ENCODE measurements at places on chromosomes 2 and 18. TPM values are rescaled to one million over a fixed set of nuclear protein-coding genes. Genes with fewer than 3 reads are reported as not detected.

GRCh38 chr2:65435625-65436168 is 3.3 kb upstream of the SPRED2 start:
- peak; percentile 86 for DNase-seq

DNA sequence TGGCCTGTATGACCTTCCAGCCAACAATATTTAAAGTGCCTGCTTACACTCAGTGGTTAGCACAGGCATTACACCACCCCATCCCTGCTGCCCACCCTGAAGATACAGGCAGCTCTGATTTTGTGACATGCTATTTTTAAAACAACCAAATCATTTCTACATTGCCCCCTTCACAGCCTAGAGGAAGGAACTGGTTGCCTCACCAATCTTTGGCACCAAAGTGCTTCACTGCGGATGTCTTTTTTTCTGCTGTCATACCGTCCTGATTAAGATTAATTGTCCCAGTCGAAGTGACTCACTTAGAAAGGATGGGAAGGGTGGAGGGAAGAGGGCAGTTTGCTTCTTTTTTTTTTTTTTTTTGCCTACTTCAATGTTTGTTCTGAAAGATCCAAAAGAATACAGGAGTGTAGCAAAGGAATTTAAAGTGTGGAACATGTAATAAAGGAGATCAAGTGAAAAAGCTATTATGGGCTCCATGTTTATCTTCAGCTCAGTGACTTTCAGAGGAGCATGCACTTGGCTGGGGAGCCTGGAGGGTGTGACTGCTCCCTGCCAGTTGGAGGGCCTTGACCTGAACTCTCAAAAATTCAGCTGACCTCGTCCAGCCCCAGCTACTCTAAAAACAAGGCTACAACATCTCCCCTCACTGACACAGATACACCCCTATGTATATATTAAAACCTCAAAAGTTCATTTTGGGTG is 501.1 kb upstream of the TNP1 start:
- no peak for DNase-seq

- peak; percentile 57 for DNase-seq
Measured at GRCh38 chr2:29033172-29033571, 41.2 kb downstream of the PCARE start.

DNA sequence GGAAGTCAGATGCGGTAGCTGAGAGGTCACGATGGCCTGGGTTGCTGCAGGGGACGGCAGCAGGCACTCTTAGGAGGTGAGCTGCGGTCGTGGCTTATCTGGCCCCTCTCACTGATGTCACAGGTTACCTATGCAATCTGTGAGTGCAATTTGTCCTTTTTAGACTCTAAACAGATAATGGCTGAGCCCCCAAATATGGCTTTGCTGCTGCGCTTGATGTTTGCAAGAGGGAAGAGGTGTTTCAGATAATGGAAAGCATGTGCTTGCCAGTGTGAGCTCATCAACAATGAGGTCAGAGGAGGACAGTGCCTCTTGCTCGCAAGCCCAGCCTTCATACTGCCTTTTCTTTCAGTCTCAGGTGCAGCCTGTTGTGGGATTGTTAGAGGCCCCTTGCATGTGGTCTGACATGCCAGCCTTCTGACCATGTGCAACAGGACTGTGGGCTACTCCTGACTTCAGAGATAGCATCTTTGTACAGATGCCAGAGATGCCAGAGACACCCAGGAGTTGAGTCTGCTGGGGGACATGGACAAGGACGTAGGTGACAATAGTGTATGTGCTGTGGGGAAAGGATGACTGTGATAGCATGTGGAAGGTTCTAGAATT is 151.3 kb downstream of the TANC1 start:
- no peak for DNase-seq

LIMS3 gene
- total RNA-seq, result 0.46 TPM

SLC9A4 gene
- not detected for total RNA-seq
